ENCODE measurements at places on chromosomes 12 and 14.

DNA sequence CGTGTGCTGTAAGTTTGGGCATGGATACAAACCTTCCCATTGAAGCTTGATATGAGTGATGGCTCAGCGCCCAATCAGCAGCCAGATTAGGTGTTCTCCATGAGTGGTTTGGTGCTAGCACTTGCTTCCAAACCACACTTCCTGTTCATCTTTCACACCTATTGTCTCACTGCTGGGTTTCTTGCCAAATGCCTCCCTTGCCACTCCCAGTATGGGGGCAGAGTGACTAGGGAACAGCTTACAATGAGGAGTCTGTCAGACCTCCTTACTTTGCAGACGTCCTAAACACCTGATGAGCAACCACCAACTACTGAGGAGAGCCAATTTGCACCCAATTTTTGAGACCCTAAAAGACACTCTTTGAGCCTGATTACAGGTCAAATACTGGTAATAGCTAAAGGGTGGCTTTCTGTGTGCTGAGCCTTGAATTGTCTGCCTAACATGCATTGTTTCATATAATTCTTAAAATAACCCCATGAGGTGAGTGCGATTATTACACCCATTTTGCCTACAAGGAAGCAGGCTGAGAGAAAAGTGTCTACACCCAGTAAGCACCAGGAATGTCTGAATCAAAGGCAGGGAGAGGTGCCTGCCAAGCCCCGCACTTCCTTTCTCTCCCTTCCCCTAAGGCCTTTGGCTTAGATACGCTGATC, 48.4 kb upstream of the FOS start:
- DNase-seq, result no peak

DNA sequence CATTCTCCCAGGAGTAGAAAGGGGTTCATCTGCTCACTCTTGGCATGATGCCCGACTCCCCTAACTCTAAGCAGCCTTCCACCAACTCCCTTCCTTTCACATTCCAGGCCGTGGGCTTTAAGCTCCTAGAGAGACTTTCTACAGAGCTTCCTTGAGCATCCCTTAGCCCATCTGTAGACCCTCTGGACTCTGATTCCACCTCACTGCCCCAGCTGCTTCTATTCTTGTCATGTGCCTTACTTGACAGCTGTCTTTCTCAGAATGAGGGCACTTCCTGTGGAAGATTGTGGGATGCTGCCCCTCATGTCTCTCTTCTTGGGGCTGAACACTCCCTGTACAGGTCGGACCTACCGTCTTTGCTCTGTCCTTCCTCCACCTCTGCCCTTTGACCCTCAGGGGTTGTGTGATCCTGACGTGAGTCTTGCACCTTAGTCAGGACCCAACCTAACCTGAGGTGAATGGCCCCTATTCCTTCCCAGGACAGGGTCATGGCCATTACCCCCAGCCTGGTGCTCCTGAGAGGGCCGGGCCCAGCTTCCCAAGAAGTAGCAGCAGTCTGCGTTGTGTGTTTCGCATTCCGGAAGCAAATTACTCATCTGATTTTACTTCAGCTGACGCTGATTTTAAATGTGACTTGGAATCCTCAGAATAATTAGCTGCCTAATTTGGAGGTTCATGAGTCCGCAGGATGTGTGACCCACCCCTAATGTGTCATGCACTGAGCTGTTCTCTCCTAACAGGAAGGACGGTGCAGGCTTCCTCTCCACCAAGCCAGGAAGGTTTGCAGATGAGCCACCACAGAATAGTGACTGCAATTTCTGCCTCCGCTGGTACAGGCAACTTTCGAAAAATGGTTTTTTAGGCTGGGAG, 2.7 kb upstream of the GALNT6 start:
- peak; percentile 58 for DNase-seq

DNA sequence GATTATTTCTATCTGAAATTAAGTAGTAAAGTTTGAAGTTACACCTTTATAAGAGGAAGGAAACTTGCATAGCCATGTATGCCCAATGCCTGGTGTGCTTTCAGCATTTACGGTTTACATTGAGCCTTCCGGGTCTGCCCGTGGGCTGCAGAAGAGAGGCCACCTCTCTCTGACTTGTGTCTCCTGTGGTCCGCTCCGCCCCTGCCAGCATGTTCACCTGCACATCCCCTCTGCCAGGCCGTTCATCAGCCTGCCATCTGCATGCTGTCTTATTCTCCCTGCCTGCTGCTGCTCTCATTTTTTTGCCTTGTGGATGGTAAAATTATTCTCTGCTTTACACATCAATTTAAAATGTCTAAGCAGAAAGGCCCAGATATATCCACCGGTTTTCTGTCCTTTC, 41.5 kb upstream of the DYNC1H1 start:
- no peak for DNase-seq

- DNase-seq, result no peak
Measured at GRCh38 chr14:72352012-72352411, 419.8 kb downstream of the RGS6 start.

- no peak for DNase-seq
Measured at GRCh38 chr12:60684988-60685655, 1089.3 kb downstream of the SLC16A7 start.

- DNase-seq, result no peak
Measured at GRCh38 chr12:84994426-84994825, 41.7 kb downstream of the TSPAN19 start.

GRCh38 chr12:95262808-95263207, 45.2 kb downstream of the VEZT start:
- no peak for DNase-seq

DNA sequence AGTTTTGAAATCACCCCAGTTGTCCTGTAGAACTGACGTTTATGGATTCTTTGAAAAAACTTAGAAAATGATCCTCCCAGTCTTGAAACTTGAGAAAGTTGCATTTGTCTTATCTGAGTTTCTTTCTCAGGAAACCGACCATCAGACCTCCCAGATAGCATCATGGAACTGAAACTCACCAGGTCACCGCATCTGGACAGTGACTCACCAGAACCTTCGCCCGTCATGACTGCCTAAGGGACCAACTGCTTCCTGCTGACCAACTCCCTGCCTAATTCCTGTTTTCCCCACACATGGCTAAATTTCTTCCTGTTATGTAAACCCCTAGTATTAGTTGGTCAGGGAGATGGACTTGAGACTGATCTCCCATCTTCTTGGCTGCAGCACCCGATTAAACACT, 175.7 kb downstream of the RIMBP2 start:
- DNase-seq, result no peak

DNA sequence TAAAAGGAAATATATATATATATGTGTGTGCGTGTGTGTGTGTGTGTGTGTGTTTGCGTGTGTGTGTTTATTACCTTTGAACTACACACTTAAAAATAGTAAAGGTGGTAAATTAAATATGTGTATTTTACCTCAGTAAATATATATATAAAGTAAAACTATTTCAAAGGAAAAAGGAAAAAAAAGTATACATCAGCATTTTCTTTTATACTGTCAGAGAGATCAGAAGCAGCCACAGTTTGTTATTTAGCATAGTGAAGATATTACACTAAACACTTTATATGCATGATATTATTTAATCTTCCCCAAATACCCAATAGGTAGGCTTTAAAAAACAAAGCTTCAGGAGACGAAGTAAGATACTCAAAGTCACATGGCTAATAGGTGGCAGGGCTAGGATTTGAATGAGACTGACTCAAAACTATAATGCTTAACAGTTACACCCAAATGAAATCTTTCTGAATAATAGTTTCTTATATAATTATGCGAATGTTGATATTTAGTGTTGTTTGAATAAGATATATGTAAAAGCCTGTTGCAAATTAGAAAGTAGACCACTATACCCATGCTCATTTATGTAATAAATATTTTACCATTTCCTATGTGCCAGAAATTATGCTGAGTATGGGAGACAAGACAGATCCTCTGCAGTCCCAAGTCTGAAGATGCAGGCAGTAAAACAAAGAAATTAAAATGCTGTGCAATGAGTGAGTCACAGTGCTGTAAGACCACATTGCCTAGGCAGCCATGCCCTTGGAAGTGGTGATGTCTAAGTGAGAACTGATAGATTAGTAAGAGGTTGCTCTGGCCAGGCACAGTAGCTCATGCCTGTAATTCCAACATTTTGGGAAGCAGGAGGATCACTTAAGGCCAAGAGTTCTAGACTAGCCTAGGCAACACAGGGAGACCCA, 66.1 kb downstream of the PDZRN4 start:
- no peak for DNase-seq
